ENCODE measurements at places on chromosomes 1 and 21. TPM values are rescaled to one million over a fixed set of nuclear protein-coding genes. Genes with fewer than 3 reads are reported as not detected.

CD1D gene
- total RNA-seq: 1.2 TPM

DNA sequence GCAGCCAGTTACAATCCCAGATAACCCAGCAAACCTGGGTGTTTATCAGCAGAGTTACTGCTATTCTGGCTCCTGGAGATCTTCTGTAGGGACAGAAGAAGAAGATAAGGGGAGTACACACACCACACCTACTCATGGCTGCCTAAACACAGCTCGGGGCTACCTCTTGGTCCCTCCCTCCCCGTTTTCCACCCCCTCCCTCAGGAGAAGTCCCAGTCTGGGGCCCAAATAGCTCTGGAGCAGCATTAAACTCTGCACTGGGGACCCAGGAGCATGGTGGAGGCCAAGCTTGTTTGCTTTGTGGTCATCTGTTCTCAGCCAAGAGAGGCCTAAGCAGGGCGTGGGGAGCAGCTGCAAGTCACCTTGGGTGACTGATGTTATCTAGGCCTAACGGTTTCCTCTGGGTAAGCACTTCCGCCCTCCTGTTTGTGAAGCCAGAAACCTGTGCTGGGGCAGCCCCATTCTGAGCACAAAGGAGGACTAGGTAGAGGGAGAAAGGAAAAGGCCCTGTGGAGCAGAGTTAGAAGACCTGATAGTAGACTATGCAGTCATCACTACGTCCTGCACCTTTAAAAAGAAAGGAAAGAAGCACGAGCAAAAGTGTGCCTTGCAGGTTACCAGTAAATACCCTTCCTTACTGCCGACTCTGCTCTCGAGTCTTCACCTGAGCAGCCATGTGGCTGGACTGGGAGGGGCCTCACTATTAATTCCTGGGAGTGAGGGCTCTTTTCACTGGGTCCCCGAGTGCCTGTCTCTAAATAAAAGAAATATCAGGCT lies 2.0 kb upstream of the RCSD1 start:
- peak; percentile 85 for DNase-seq

GRCh38 chr21:45615145-45615711 lies 28.3 kb upstream of the PCBP3 start:
- DNase-seq: no peak

DNA sequence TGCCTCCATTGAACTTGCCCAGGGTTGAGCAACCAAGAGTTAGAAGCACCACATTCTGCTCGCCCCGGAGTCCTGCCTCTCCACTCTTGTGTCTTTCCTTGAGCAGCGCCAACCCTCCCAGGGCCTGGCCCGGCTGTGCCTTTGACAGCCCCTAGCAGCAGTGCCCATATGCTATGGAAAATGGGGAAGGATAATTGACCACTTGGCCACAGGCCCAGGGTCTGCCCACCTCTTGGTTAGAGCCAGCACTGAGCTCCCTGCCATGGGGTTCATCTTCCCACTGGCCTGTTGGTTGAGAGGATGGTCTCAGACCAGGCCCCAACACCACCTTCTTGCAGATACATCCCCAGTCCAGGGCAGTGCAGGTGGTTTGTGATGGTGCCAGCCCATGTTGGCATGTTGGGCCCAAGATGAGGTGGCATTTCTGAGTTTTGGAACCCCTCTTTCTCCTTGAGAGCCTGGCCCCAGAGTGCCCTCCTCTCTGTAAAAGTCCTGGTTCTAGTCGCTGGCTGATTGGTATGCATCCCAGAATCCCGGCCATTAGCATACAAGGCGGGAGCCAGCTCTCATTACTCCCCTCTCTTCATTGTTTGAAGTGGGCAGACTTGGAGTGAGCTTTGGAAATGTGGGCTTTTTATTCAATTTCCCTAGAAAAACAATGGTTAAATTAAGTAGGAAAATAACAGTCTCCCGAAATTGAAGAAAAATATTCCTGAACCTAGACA lies 7.6 kb downstream of the ARHGEF10L start:
- DNase-seq: no peak

GRCh38 chr1:34975338-34975737 lies 9.8 kb downstream of the TMEM35B start:
- DNase-seq: no peak

DNA sequence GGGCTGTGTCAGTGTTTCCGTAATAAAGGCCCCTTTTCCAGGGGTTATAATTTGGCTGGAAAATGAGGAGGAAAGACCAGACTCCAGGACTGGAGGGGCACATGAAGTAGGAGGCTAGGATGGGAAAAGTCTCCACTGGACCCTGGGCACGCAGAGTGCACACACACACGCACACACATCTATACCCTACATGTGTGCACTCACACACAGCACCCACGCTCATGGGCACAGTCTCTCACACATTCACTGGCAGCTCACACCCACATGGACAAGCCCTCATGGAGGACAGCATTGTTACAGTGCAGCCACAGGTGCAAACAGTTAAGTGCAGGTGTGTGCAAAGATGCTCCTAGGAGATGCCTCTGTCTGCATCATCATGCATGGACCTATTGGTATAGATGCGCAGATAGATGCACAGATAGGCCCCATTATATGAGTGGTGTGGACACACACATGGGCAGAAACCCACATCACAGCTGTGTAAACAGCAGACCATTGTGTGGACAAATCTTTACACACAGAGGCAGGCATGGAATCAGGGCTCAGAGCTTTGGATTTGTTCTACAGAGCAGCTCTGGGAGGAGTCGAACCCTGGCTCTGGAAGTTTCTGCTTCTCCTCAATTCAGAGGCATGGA lies 9.1 kb upstream of the RUNX3 start:
- no peak for DNase-seq

GRCh38 chr1:12469493-12469892 lies 148.5 kb downstream of the DHRS3 start:
- no peak for DNase-seq

RCSD1 gene
- total RNA-seq: 32.7 TPM

- no peak for DNase-seq
Measured at GRCh38 chr1:227245613-227246320, 72.5 kb downstream of the CDC42BPA start.

DISP3 gene
- total RNA-seq: 0.05 TPM

GJB3 gene
- not detected for total RNA-seq

DNA sequence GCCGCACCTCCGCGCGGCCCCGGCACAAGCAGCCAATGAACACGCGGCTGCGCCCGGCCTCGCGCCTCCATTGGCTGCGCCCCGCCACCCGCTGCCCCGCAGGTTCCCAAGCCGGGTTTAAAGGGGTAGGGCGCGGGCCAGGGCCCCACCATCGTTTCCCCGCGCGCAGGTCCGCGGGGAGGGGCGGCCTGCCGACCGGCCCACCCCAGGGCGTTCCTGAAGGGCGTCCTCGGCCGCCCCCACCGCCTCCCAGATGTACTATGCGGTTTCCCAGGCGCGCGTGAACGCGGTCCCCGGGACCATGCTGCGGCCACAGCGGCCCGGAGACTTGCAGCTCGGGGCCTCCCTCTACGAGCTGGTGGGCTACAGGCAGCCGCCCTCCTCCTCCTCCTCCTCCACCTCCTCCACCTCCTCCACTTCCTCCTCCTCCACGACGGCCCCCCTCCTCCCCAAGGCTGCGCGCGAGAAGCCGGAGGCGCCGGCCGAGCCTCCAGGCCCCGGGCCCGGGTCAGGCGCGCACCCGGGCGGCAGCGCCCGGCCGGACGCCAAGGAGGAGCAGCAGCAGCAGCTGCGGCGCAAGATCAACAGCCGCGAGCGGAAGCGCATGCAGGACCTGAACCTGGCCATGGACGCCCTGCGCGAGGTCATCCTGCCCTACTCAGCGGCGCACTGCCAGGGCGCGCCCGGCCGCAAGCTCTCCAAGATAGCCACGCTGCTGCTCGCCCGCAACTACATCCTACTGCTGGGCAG lies at the start of gene OLIG1:
Gene OLIG1 (plus strand): TSS at position 148 of the 750 bp plus-strand sequence. CDS start 106 bp downstream, at position 254.
- peak; percentile 89 for DNase-seq

DNA sequence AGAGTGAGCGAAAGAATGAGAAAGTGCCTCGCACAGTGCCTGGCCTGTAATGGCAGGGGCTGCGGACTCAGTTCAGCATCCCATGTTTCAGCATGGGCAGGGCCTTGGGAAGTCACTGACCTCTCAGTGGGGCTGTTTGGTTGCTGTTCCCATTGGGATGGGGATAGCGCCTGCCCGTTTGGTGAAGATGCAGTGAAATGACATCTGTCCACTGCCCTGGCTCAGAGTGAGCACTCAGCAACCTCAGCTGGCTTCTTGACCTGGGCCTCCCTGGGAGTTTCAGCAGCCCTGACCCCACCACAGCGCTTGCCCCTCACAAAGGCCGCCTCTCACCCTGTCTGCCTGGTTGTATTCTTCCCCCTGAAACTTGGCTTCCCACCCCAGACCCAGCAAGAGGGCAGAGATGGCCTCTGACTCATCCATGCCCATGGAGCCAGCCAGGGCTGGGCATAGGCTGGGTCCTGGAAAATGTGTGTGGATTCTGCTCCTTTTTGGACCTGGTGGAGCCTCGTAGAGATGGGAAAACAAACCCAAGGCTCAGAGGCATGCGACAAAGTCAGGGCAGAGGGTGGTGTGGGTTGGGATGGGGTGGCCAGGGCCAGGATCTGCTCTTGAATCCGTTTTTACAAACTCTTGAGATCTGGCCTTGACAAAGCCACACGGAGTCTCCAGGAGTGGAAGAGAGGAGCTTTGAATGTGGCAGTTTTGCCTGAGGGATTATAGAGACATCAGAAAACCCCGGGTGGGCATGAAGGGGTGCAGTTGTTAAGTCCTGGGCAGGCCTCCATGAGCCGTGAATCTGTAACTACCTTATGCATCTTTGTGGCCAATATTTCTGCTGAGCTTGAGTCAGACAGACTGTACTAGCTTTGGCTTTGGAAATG lies 1.2 kb downstream of the XKR8 start:
- no peak for DNase-seq

Data from cardiac septum (tissue), 1 donor.